Left lung (tissue), 14 donors: ENCODE measurements at places on chromosomes 5 and 9.

DNA sequence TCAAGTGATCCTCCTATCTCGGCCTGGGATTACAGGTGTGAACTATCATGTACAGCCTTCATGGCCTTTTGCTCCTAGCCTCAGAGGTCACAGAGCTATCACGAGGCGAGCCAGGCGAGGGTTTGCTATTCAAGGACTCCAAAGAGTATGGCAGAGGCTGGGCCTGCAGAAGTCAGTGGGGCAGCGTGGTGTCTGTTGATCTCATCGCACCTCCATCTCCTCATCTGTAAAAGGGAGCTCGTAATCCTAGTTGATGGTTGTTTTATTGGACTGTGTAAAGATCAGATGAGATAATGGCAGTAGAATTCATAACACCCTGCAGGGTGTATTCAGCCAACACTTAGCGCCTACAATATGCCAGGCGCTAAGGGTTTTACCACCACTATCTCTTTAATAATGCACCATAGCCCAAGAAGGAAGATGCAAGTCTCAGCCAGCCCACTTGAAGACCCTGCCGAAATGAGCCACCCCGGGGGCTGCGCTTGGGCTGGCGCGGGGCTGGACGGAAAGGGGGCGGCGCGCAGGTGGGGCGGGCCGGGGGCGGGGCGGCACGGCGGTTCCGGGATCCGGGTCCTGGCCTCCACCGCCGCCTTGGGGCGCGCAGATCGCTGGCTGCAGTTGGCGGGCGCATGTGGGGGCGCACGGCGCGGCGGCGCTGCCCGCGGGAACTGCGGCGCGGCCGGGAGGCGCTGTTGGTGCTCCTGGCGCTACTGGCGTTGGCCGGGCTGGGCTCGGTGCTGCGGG lies at the start of gene GALNT12:
GALNT12 (plus strand) TSS at position 601 of the 744 bp plus-strand sequence; CDS start at position 630, 29 bp downstream.
- peak; percentile 83 for DNase-seq

DNA sequence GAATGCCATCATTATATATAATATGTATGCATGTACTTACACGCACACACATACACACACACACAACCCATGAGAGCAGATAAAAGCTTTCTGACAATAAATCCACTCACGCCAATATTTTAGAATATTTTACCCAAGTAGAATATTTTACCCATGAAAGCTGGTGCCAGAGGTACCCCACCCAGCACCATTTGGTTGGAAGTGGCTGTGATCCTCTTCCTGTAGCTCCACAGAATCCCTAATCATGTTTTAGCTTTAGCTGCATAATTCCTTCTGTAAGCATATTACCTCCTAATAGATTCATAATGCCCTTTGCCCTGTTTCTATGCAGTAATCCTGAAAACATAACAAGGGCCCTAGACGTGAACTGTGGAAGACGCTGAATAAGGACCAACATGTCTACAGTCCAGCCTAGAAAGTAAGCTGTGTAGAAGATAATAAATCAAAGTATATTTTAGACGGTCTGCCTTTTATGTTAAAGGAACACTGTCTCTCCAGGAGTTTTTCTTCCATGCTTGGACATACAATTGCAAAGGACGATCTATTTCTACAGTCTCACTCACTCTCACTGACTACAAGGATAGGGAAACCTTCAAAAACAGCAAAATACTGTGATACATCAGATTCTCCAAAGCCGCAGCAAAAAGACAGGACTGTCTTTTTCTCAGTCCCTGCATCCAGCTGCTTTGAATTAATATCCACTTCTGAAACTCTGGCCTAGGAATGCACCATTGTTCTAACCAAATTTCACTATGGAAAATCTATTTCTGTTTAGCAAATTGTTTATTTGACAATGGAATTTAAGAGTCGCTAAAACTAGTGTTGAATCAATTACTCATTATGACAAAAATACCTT lies 98.2 kb downstream of the USP20 start:
- no peak for DNase-seq

DNA sequence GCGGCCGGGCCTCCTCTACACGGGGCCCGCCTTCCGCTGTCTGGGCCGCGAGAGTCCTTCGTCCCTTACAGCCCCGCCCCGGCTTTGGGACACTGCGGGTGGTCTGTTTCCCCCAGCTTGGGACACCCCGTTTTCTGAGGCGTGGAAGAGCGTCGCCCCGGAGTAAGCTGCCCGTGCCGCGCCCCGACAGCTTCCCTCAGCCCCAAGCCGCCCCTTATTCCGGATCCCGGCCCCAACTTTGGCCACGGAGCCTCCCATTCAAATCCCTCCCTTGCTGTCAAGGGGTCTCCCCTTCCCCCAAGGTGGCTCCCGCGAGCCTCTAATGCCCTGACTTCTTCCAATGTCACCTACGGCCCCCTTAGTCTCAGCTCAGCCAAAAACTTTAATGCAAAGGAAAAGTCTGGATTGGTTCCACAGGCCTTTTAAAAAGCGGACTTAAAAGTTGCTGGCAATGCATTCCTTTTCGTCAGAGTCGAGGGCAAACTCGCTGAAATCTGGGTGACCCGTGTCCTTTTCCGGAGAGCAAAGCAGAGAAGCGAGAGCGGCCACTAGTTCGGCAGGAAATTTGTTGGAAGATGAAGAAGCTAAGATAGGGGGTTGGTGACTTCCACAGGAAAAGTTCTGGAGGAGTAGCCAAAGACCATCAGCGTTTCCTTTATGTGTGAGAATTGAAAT lies 19.8 kb downstream of the EXOSC2 start:
- DNase-seq, result peak; percentile 47

- peak; percentile 49 for DNase-seq
Observed at GRCh38 chr9:113541019-113541900, 77.7 kb downstream of the RGS3 start.

- DNase-seq, result no peak
Observed at GRCh38 chr9:68698943-68699509, 6.0 kb upstream of the PIP5K1B start.

DNA sequence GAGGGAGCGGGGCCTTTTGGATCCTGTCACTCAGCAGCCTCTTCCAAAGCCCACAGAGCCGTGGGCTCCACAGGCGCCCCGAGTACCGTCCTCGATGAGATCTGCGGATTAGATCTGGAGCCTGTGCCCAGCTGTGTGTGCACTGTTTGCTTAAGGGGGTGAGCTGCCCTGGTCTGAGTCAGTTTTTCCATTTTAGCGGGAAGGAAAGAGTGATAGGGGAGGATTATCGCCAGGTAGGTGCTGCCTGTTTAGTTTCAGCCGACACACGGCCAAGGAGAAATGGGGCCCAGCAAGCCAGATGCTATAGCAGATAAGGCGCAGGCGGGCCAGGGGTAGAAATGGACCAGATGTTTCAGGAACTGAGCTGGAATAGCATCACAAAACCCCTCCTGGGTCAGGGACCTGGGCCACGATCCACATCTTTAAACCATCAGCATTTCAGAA lies 18.1 kb downstream of the COL5A1 start:
- no peak for DNase-seq

GRCh38 chr5:163504079-163504931 lies 1.1 kb upstream of the MAT2B start:
- peak; percentile 71 for DNase-seq

DNA sequence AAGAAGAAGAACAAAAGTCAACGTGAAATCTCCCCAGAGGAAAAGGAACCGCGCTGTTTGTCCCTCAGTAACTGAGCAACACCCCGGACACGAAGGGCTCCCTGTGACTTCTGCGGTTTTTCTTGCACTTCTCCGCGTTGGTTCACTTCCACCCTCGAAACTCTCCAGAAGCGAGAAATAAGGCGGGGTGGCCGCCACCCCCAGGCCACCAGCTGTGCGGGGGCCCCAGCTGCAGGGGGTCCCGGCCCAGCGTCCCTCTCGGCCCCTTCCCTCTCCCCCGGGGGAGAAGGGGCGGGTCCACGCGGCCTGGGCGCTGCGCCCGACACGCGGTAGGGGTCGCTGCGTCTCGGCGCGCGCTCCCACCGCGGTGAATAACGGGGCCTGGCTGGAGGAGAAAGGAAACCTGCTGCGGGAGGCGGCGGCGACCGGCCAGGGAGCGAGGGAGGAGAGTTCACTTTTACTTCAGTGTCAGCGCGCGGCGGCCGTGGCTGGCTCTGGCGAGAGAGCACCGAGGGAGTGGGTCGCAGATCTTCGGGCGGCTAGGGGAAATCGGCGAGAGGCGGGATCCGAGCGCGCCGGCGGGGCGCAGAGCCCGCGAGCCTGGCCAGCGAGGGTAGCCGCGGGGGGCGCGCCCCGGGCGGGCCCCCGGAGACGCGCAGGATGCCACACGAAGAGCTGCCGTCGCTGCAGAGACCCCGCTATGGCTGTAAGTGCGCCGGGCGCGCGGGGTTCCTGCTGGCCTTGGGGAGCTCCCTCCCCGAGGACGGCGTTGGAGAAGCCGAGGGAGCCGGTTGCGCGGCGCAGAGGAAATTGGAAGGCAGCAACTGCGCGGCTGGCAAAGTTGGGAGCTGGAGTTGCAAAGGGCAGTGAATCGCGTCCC lies at the start of gene IQGAP2:
IQGAP2 (plus strand) TSS at position 400 of the 880 bp plus-strand sequence; CDS start at position 661, 261 bp downstream.
- DNase-seq, result peak; percentile 91

DNA sequence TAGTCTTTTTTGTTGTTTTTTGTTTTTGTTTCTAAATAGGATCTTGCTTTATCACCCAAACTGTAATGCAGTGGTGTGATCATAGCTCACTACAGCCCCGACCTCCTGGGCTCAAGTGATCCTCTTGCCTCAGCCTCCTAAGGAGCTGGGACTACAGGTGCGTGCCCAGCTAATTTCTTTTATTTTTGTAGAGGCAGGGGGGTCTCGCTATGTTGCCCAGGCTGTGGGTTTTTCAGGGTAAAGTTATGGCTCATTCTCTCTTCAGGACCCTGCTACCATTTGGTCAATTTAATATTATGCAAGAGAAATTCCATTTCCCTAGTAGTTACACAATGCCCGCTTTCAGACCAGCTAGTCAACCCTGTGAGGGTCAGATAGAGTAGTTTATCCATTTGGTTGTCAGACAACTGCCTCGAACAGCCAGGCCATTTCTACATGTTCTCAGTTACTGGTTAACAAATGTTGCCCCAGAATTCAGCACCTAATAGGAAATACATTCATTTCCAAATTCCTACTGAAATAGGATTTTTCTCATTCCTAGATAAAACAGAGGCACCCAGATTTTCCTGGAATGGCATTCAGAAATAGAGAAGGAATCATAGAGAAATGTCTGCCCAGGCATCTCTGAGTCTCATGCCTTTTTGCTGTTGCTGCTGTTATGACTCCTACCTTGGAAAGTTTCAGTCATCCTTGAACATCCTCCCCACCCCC lies 6.4 kb upstream of the GLIS3 start:
- DNase-seq, result no peak

DNA sequence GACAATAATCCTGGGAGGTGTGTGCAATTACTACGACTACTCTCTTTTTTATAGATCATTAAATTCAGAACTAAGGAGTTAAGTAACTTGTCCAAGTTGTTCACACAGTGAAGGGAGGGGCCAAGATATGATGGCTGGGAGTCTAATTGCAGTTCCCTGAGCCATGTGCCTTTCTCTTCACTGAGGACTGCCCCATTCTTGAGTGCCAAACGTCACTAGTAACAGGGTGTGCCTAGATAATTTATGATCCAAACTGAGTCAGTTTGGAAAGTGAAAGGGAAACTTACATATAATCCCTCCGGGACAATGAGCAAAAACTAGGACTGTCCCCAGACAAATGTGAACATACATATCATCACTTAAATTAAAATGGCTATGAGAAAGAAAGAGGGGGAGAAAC lies 20.2 kb downstream of the IL7R start:
- DNase-seq, result no peak

DNA sequence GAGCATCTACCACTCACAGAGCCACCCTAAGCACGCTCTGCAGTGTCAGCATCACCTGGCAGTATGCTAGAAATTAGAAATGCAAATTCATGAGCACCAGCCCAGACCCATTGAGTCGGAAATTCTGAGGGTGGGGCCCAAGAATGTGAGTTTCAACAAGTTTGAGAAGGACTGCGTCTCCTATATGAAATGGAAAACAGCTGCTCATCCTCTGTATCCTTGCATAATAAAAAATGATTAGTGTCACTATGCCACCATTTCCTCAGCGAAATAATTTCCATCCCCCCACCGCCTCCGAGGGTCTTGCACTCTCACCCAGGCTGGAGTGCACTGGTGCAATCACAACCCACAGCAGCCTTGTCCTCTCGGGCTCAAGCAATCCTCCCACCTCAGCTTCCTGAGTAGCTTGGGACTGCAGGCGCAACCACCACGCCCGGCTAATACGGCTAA lies 1.3 kb upstream of the IQGAP2 start:
- DNase-seq, result no peak

GRCh38 chr9:11577522-11577921 lies 964.7 kb upstream of the PTPRD start:
- DNase-seq, result no peak

DNA sequence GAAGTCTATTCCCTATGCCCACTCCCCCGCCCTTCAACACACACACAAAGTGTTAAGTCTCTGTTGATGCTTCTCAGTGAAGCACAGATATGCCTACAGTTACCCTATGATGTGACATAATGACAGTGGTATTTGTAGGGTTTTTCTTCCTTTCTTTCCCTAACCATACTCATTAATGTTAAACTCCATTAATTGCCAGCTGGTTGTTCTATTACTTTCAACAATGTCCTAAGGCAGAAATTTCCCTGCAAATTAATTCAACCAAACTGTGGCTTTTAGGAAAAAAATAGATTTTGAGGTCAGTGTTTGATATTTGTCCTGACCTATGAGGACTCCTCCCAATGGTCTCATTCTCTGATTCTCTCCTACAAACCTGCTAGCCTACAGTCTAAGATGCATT lies 38.2 kb upstream of the SLCO6A1 start:
- no peak for DNase-seq

GRCh38 chr9:94584555-94584954 lies 9.1 kb downstream of the FBP2 start:
- no peak for DNase-seq

- DNase-seq, result no peak
Observed at GRCh38 chr5:17234374-17234773, 16.9 kb downstream of the BASP1 start.

GRCh38 chr5:122921826-122922225 lies 76.4 kb downstream of the SNX24 start:
- DNase-seq, result no peak

DNA sequence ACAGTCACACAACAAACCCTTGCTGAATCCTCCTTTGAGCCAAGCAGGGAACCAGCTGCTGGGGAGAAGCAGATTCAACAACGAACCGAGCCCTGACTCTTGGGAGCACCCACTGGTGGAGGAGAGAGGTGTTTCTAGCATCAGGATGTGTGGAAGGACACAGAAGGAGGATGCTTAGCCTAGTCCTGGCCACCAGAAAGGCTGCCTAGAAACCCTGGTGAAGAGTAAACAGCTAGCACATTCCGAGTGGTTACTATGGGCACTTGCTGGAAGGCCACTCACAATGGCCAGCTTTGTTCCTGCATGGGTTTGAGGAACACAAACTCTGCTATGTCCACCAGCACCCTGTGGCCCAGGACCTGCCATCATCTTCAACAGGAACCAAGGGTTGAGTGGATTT lies 1.8 kb downstream of the TIFAB start:
- DNase-seq, result no peak

GRCh38 chr5:96977228-96977627 lies 41.3 kb downstream of the LNPEP start:
- no peak for DNase-seq

DNA sequence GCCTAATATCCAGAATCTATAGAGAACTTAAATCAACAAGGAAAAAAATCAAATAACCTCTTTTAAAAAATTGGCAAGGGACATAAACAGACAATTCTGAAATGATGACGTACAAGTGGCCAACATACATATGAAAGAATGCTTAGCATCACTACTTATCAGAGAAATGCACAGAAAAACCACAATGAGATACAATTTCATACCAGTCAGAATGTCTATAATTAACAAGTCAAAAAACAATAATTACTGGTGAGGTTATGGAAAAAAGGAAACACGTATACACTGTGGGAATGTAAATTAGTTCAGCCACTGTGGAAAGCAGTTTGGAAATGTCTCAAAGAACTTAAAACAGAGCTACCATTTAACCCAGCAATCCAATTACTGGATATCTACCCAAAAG lies 1192.0 kb downstream of the CDH12 start:
- DNase-seq, result no peak

GRCh38 chr5:174045470-174046025 lies at the start of gene NSG2:
Gene NSG2, plus strand, starts transcription at chr5:174045706. Its CDS starts 1,050 bp downstream, at chr5:174046756.
- peak; percentile 84 for DNase-seq
